ENCODE measurements at places on chromosomes 2 and 18. TPM values are rescaled to one million over a fixed set of nuclear protein-coding genes. Genes with fewer than 3 reads are reported as not detected.

Gene ZNF396
- 1.9 TPM for total RNA-seq

Gene SPATA3
- not detected for total RNA-seq

Gene SPP2
- total RNA-seq = not detected

Gene KATNAL2
- 0.67 TPM for total RNA-seq

Gene KIF3C
- total RNA-seq = 2.9 TPM

Gene DIS3L2
- 66.3 TPM for total RNA-seq

GRCh38 chr2:190110131-190110530, 47.6 kb upstream of the MSTN start:
- DNase-seq = no peak
- no peaks in the 10 kb centered on the region for H3K36me3 ChIP-seq
- H3K4me1 ChIP-seq = no peaks in the 10 kb centered on the region
- no peaks in the 10 kb centered on the region for H3K27me3 ChIP-seq
- no peak overlapping the region for H3K27ac ChIP-seq
- H3K4me3 ChIP-seq = no peak overlapping the region

GRCh38 chr2:46451131-46451711, 28.1 kb upstream of the TMEM247 start:
- H3K4me3 ChIP-seq = no peak overlapping the region
- H3K36me3 ChIP-seq = no peaks in the 10 kb centered on the region
- DNase-seq = no peak
- no peaks in the 10 kb centered on the region for H3K4me1 ChIP-seq
- no peaks in the 10 kb centered on the region for H3K27me3 ChIP-seq
- H3K27ac ChIP-seq = no peak overlapping the region

DNA sequence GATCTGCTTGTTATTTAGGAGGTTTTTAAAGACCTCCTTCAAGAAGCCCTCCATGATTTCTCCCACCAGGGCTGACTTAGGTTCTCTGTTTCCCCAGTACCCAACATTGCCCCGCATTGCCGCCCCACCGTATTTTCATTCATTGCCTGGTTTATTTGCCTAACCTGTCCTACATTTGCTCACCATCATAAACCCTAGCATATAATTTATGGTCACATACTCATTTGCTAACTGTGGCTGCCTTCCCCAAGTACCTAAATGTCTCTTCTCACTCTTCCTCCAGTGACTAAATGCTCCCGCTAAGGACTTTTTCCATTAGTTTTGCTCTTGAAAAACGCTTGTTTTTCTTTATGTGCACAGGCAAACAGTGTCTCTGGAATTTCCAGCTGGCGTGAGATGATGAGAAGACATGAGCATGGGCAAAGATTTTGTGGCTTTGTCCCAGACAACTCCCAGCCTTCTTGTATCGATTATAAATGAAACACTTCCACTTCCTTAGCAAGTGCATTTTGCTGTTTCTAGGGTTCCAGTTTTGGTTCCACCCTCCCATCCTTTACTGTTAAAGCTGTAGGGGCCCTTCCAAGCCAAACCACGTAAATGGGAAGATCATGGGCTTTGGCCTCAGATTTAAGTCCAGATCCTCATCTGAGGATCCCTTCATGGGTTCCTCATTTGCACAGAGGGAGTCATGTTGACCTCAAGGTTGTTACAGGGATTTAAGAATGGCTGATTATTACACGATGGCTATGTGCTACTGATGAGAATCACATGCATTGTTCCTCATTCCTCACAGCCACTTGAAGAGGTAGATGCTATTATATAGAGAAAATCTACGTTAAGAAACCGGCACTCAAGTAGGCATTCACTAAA, 21.0 kb upstream of the ARMC9 start:
- DNase-seq = no peak
- H3K4me3 ChIP-seq = no peak overlapping the region
- H3K36me3 ChIP-seq = no peaks in the 10 kb centered on the region
- H3K4me1 ChIP-seq = no peaks in the 10 kb centered on the region
- H3K27me3 ChIP-seq = no peaks in the 10 kb centered on the region

GRCh38 chr2:138223319-138223718, 259.0 kb downstream of the HNMT start:
- no peak for DNase-seq
- H3K4me1 ChIP-seq = no peaks in the 10 kb centered on the region
- H3K36me3 ChIP-seq = no peaks in the 10 kb centered on the region
- no peaks in the 10 kb centered on the region for H3K27me3 ChIP-seq
- H3K4me3 ChIP-seq = no peak overlapping the region

GRCh38 chr2:85405201-85406059, 4.7 kb downstream of the CAPG start:
- H3K36me3 ChIP-seq = no peaks in the 10 kb centered on the region
- DNase-seq = no peak
- no peaks in the 10 kb centered on the region for H3K27me3 ChIP-seq
- H3K27ac ChIP-seq = peak overlapping the region; percentile 21
- peaks cover 13% of the 10 kb centered on the region for H3K4me1 ChIP-seq

DNA sequence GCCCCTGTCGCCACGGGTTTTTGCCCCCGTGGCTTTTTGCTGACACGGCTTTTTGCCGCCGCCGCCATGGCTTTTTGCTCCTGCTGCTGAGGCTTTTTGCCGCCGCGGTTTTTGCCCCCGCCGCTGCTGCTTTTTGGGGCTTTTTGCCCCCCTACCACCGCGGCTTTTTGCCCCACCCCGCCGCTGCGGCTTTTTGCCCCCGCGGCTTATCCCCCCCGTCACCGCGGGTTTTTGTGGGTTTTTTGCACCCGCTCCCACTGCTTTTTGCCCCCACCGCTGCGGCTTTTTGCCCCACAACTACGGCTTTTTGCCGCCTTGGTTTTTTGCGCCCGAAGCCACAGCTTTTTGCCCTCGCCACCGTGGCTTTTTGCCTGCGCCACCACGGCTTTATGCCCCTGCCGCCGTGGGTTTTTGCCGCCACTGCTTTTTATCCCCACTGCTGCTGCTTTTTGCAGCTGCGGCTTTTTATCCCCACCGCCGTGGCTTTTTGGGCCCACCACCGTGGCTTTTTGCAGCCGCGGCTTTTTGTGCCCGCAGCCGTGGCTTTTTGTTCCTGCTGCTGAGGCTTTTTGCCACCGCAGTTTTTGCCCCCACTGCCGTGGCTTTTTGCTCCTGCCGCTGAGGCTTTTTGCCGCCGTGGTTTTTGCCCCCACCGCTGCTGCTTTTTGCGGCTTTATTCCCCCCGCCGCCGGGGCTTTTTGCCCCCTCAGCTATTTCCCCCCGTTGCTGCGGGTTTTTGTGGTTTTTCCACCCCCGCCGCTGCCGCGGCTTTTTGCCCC, 2798.0 kb upstream of the TEKT4 start:
- no peaks in the 10 kb centered on the region for H3K27me3 ChIP-seq
- H3K4me3 ChIP-seq = no peak overlapping the region
- H3K4me1 ChIP-seq = no peaks in the 10 kb centered on the region
- H3K36me3 ChIP-seq = no peaks in the 10 kb centered on the region

GRCh38 chr2:165435611-165436010, 33.9 kb upstream of the CSRNP3 start:
- no peaks in the 10 kb centered on the region for H3K4me1 ChIP-seq
- no peak overlapping the region for H3K4me3 ChIP-seq
- H3K36me3 ChIP-seq = no peaks in the 10 kb centered on the region
- no peak overlapping the region for H3K27ac ChIP-seq

DNA sequence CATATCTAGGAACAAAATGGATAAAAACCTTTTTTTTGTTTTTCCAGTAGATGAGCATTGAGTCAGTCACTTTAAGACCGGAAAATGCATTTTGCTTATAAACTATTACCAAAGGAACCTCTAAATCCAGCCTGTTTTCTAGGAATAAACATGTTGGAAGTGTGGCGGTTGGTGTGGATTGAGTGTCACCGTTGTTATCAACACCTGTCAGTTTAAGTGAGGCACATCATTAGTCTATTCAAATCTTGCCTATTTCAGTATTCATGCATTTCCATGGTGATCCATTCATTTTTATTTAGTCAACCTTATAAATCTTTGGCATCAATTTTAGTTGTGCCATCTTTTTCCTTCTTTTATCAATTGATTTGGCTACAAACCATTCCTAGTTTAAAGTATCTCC, 3.3 kb downstream of the KLHL29 start:
- no peaks in the 10 kb centered on the region for H3K36me3 ChIP-seq
- no peak for DNase-seq
- no peak overlapping the region for H3K27ac ChIP-seq
- no peaks in the 10 kb centered on the region for H3K4me1 ChIP-seq

DNA sequence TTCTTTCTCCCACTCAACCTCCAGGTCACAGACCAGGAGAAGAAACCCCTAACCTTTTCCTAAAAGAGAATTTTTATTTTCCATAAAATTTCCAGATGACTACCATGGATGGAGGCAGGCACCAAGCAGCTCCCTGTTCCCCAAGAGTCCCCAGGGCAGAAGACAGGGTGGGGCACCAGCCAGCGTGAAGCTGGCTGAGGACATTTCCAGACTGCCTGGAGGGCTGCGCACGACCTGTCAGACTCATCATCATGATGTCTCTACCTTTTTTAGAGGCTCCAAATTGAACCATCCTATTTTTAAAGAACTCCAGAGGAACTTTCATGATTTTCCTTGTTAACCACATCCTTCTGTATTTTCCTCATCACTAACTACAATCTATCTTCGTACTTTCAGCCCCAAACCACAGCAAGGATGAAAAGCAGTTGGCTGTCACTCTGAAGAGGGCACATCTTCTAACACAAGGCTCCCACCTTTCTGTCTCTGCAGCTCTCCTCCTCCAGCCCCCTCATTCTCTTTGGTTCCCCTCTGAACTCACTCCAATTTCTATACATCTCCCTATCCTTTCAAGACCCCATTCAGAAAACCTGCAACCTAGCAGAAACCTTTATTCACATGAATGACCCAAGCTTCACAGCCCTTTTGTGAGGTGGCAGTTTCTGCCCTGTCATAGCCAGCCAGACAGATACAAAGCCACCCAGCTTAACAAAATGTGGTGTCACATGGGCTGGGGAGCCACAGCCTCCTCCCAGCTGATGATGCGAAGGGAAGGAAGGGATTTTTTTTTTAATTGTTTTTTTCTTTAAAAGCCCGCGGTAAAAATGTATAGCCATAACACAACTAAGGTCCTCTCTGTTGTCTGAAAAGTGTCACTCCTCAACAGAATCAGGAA, 11.1 kb downstream of the AMMECR1L start:
- H3K4me3 ChIP-seq = no peak overlapping the region
- no peaks in the 10 kb centered on the region for H3K27me3 ChIP-seq
- no peak for DNase-seq
- peaks cover 47% of the 10 kb centered on the region for H3K36me3 ChIP-seq
- H3K4me1 ChIP-seq = no peaks in the 10 kb centered on the region

All from Peyer's patch (tissue), 4 donors.